ENCODE measurements at places on chromosomes 5 and 9.

DNA sequence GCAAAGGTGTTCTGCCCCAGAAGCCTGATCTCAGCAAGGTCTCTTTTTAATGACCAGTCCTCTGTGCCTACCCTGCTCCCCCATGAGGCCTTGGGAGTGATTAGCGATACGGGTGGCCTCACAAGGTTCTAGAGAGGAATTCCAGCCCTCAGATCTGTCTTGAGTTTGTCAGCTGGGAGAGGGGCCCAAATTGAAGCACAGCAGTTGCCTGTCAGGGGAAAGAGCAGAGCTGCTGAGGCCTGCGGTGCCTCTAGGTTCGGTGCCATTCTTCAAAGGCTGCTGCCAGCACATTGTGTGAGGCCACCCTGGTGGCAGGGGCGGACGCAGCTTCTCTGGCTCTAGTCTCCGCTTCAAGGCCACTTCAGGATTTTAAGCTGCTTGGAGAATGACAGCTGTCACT, 85.7 kb upstream of the GRIA1 start:
- DNase-seq = no peak

DNA sequence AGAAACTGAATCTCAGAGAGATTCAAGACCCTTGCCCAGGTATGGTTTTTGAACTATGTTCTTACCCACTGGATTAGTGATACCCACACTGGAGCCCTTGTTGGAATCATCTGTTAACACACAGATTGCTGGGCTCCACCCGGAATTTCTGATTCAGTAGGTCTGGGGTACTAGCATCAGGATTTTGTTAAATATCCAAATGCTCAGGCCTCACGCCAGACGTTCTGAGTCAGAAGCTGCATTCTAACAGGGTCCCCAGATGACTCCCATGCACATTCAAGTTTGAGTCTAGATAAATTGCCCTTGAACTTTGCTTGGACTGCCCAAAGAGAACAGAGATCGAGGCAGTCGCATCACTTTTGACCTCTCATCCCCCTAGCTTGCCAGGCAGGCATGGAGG, 182.0 kb upstream of the WWC1 start:
- no peak for DNase-seq

DNA sequence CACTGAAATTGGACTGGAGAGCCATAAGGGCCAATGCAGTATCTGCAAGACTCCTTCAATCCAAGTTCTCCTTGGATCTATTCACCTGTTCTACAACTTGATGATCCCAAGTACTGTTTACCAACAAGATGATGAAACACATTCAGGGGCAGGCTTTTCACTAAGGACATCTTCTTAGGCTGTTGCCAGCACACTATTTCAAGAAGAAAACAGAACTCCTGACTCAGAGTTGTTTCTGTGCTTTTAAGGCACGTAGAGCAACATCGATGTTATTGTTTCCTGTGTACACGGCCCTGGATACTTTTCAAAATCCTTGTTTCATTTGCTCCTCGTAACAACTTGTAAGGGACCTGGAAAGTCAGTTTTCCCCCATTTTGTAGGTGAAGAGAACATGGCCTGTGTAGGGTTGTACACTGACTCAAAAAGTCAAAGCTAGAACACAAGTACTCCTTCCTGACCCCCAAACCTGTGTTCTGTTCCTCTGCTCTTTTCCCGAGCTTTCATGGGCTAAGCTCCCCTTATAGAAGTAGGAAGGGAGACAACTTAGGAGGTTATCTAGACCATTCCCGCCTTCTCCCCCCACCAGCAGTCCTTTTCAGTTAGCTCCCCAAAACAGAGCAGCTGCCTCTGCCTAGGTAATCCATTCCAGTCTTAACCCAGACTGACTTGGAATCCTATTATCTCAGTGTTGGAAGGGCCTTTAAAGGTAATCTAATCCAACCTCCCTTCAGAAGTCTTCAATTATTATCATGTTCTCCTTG, 5.2 kb upstream of the MGAT1 start:
- DNase-seq = no peak

- no peak for DNase-seq
These were observed 2.8 kb downstream of the SRA1 start for GRCh38 chr5:140554454-140554853.

DNA sequence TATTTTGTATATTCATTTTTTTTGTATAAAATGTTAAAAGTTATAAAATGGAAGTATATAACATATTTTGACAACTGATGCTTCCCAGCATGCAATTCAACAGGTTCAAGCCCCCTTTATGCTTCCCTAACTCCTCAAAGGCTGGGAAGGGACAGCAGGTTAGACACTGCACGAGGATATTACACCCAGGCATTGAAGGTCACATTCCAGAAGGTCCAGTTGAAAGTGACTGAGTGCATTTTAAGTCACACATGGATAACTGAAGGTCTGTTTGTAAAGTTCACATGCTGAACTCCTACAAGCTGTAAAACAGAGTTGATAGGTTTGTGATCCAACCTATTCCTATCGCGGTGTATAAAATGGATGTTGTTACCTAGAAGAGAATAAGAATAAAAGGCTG, 13.6 kb downstream of the PRXL2C start:
- no peak for DNase-seq

DNA sequence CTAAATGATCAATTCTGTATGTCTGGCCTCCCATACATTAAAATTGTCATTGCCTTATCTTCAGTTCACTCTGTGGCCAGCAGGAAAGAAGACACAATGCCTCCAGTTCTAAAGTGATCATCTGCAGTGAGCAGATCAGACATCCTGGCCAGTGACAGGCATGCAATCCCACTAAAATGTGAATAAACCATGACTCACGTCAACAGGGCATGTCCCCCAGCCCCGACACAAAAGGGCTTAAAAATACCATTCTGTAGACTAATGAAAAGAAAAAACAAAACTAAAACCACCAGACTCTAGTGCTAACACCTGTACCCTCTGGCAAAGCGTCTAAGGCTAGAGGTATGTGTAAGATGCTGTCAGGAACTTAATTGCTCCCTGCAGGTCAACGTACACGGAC, 38.5 kb downstream of the DDX31 start:
- no peak for DNase-seq
